ENCODE measurements at places on chromosomes 4 and X. TPM values are rescaled to one million over a fixed set of nuclear protein-coding genes. Genes with fewer than 3 reads are reported as not detected.

DNA sequence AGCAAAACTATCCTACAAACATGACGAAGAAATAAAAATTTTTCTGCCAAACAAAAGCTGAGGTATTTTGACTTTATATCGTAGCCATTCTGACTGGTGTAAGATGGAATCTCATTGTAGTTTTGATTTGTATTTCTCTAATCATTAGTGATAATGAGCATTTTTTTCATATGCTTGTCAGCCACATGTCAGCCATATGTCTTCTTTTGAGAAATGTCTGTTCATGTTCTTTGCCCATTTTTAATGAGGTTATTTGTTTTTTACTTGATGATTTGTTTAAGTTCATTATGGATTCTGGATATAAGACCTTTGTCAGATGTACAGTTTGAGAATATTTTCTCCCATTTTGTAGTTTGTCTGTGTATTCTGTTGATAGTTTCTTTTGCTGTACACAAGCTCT, 24.5 kb downstream of the F8A2 start:
- DNase-seq = no peak

GRCh38 chr4:1463927-1464540, 57.8 kb upstream of the NKX1-1 start:
- no peak for DNase-seq

DNA sequence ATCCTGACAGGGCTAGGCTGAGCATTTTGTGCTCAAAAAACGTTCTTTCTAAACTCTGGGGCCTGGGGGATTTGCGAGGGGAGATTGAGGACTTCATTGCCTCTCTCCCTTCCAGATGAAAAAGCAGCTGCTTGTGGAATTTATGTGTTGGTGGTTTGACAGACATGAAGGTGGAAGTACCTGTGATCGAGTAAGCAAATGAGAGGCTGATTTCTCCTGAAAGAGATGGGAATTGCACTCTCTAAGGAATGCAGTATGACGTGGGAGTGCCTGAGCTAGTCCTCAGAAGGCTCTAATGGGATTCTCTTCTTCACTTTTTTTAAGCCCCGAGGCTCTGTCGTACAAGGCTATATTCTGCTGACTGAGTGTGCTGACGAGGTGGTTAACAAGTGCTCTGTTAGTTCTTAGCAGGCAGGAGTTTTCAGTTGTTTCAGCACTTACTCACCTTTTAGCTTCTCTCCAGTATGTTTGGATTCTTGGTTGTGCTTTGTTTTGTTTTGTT, 426.8 kb upstream of the CNKSR2 start:
- DNase-seq = no peak

- no peak for DNase-seq
These were observed 74.5 kb downstream of the UCHL1 start for GRCh38 chr4:41331224-41331623.

DNA sequence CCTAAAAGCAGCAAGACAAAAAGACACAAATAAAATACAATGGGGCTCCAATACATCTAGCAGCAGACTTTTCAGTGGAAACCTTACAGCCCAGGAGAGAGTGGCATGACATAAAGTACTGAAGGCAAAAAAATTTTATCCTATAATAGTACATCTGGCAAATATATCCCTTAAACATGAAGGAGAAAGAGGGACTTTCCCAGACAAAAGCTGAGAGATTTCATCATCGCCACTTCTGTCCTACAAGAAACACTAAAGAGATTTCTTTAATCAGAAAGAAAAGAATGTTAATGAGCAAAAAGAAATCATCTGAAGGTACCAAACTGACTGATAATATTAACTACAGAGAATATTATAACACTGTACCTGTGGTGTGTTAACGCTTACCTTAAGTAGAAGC, 86.4 kb downstream of the ANKRD17 start:
- DNase-seq = no peak

- DNase-seq = no peak
These were observed 100.2 kb downstream of the FNIP2 start for GRCh38 chr4:158869001-158869400.

DNA sequence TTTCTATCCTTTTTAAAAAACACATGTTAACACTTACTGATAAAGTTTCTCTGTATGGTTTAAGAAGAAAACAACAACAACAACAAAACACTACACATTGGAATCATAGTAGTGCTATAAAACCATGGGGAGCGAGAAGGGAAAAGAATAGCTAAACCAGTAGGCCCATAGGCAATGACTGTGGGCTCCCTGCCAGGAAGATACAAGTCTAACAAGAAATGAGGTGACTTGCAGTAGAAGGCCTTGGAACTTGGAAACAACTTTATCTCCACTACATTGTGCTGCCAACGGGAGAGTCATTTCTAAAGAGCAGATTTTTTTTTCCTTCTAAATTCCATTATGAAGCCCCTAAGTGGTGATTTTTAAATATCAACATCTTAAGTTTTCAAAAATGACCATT, 78.0 kb downstream of the GPC4 start:
- DNase-seq = no peak

DNA sequence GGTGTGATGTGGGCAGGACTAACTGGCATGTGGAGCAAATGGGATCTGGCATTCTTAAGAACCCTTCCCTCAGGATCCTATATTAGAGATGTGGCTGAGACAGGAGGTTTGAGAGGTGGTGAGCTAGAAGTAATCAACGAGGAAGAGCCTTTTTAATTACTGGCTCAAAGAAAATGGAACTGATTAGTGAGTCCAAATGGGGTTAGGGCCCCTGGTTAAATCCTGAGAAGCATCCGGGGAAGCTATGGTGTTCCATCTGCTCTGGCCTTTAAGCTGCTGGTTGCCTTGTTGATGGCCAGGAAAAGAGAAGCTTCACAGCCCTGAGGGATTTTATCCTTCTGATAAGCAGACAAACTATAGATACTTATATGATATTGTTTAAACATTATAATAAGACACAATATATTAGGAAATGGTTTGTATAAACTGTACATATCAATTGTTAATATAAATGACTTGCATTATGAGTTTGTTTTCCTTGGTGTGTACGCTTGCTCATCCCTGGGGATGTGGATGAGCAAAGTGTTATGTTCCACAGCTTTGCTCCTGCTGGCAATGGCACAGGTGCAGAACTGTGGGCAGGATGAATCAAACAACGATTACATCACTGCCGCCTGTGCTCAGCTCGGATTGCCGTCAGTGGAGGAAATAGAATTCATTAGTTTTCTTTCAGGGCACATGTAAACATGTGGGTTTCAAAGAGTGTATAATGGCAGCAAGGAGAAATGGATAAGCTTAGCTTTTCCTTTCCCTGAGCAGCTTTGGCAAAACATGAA, 328.6 kb upstream of the ARX start:
- DNase-seq = no peak

DNA sequence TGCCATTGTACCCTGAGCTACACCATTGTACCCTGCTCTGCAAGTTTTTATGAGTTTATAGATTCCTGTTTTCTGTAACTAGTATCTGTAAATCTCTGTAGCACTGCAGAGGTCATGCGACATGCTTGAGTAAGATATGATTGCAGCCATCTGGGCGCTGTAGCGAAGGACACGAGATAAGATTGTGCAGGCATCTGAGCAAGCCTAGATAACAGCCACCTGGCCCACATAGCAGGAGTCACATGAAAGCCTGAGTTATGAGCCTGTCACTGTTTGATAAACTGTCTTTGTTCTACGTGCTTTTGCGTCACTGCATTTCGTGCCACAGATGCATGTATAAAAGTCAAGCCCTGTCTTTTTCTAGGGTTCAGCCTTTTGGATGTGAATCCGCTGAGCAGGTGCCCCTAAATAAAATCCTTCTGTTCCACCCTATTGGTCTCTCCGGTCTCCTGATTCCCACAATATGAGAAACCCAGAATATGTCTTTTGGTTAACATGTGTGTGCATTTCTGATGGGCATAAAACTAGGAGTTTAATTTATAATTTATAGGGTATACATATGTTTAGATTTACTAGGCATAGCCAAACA, 327.6 kb upstream of the MAOA start:
- DNase-seq = no peak

- DNase-seq = no peak
These were observed 25.7 kb downstream of the SLAIN2 start for GRCh38 chr4:48367016-48367415.

GRCh38 chr4:67355806-67356205, 189.5 kb downstream of the CENPC start:
- DNase-seq = no peak

- DNase-seq = no peak
These were observed 152.1 kb upstream of the HPGD start for GRCh38 chr4:174674305-174674840.

DNA sequence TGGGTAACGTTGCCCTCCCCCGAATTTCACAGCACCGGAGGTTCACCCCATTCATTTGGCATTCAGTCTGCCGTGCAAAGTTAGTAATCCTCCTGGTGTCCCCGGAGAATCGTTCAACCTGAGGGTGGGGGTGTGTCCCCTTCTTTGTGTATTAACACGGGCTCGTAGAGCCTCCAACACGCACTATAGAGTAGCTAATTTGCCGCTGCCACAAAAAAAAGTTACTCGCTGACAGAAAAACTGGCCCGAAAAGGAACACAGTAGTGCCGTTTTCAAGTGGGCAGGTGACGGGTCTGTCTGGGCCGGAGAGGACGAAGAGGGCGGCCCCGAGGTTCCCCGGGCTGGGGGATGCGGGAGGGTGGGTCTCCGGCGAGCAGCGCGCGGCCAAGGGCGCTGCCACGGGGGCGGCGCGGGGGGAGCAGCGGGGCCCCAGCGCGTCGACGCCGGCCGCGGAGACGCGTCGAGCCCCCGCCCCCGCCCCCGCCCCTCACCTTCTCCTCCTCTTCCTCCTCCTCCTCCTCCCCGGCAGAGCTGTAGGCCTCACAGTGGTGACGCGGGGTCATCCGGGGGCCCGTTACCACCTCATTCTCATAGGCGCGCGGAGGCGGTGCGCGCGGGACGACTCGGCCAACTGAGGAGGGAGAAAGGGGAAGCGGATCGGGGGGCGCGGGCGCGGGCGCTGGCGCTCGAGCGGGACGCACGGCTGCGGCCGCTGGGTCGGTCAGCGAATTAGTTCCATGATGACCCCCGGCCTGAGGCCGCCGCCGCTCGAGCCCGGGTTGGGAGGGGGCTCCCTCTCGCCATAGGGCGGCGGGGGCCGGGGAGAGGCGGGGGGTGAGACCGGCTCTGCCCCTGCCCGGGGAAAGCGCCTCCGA, 571 bp downstream of the CCNI start:
- DNase-seq = peak; percentile 86

DNA sequence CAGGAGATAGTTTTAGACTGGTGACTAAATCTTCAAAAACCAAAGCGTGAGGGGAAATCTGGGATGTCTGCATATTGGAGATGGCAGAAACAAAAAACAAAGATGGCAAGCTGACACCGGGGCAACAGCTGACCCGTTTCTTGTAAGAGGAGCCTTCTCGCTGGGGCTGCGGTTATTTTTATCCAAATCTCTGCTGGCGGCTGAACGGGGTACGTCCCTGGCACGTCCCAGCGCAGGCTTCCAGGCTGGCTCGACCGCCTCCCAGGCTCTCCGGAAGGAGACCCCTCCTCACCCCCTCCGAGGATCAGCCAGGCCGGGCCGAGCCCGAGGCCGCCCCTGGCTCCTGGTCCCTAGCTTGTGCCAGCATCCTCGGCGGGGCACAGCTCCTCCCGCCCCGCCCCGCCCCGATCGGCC, 403 bp downstream of the SGCB start:
- DNase-seq = peak; percentile 40

DNA sequence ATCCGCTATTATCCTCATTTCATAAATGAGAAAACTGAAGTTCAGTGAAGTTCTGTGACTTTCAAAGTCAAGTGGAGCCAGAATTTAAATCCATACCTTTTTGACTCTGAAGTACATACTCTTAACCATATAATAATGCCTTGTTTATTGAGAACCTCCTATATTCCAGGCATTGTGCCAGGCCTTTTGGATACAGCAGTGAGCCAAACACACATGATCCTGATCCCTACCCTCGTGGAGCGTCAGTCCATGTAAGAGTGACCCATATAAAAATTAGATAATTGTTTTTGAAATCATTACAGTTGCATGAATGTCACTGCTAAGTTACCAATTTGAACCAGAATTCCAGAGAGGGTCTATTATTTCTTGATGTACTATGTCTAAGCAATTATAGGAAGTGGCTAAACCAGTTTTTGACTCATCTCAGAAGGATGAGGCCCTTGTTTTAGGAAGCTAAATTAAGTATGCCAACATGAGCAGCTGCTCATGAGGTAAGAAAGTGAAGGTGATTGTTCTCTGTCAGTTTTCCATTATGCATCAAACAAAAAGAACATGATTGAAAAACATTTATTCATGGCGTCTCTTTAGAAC, 289.5 kb downstream of the GLUD2 start:
- DNase-seq = no peak

MAGEB6 gene
- total RNA-seq = not detected

LEF1 gene
- total RNA-seq = 122 TPM

PNCK gene
- not detected for total RNA-seq

DCAF12L2 gene
- not detected for total RNA-seq

TLL1 gene
- total RNA-seq = not detected

XAGE2 gene
- total RNA-seq = not detected

CT45A3 gene
- total RNA-seq = not detected

Measured in activated CD4-positive, alpha-beta memory T cell treated with anti-CD3 and anti-CD28 coated beads for 36 hours (primary cell).